ENCODE measurements at places on chromosomes 6 and 20.

DNA sequence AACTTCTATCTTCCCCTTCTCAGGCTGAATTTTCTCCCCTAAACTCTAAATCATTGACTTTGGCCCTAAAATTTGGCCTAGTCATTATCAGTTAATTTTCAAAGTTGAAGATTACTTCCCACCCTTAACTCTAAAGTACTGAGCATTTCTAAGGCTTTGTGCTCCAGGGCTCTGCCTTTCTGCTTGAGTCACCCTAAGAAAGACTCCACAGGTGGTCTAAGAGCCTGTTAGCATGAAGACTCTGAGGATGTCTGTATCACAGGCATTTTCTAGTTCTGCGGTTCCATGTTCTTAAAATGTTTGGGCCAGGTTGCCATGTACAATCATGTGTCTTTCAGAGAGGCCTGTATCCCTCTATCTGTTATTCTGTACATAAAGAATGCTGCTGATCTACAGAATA lies 808.1 kb upstream of the MANEA start:
- no peak for DNase-seq

- no peak for DNase-seq
Observed at GRCh38 chr6:130259557-130259956, 36.8 kb upstream of the SAMD3 start.

GRCh38 chr6:170542031-170542719 lies 10.9 kb downstream of the PSMB1 start:
- DNase-seq: no peak

GRCh38 chr6:168200571-168201134 lies 118.9 kb downstream of the DACT2 start:
- DNase-seq: no peak

DNA sequence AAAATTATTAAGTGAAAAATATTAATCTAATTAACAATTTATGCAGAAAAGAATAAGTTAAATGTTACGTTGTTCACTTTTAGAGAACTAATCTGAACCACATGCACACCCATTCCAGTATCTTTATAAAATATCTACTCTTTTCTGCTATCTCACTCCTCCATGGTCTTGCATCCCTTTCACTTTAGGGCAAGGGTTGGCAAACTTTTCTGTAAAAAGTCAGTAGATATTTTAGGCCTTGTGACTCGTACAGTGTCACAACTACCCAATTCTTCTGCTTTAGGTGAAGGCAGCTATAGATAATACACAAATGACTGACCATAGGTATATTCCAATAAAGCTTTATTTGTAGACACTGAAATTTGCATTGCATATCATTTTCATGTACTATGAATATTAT lies 39.7 kb upstream of the SUPT3H start:
- no peak for DNase-seq

- DNase-seq: no peak
Observed at GRCh38 chr6:147549531-147549930, 41.0 kb downstream of the SAMD5 start.
